Stimulated activated CD8-positive, alpha-beta memory T cell treated with anti-CD3 and anti-CD28 coated beads, Interleukin-4, amount 100 ng/mL, for 4 hours (primary cell): ENCODE measurements at places on chromosomes 12 and 14.
A peak's percentile ranks its signal among the peaks of the same experiment; 100 is the strongest.

DNA sequence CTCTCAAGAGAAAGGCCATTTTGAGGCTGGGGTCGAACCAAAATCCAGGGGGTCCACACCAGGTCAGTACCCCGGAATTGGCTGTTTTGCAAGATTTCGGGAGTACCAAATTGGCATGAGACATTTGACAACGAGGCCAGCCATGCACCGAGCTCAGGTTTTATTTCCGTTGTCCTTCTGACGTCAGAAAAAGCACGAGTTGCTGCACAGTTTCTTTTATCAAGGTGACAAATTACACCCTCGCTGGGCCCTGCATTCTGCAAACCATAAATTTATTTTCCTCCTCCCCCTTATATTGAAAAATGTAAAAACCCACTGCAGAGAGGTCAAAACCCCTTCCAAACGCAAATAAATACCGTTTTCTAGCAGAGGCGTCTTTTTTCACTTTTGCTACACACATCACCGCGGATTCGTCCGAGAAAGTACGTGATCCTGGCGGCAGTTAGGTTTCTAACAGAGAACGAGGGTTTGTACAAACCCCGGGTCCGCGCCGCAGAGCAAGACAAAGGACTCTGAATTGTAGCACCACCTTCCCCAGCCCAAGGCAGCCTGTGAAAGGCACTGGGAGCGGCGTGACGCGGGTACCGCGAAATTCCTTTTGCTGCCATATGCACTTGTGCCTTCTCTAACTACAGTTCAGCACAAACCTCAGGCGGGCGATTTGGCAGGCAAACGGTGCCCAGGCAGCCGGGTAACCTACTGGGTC lies 1.8 kb downstream of the SLC38A1 start:
- DNase-seq: peak; percentile 35

DNA sequence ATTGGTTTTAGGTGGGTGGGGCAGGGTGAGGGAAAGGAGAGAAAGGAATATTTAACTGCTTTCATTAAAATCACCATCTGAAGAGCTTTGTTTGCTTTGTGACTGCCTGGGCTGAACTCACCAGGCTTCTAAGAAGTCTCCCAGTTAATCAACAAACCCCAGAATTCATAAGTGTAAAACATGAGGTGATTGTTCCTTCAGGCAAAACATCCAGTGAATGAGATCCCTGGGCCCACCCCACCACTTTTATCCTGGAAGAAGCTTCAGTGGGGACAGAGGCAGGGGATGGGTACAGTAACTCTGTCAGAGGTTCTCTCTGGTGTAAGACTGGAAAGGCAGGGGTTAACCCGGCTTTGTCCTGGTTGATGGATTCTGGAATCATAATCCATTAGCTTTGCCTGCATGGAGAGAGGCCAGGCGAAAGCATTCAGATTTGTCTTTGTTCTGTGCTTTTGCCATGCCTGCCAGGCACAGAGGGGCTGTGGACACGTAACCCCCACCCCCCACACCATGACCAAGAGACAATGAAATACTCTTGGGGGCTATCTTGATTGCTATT lies 16.7 kb downstream of the PDE1B start:
- DNase-seq: no peak

DNA sequence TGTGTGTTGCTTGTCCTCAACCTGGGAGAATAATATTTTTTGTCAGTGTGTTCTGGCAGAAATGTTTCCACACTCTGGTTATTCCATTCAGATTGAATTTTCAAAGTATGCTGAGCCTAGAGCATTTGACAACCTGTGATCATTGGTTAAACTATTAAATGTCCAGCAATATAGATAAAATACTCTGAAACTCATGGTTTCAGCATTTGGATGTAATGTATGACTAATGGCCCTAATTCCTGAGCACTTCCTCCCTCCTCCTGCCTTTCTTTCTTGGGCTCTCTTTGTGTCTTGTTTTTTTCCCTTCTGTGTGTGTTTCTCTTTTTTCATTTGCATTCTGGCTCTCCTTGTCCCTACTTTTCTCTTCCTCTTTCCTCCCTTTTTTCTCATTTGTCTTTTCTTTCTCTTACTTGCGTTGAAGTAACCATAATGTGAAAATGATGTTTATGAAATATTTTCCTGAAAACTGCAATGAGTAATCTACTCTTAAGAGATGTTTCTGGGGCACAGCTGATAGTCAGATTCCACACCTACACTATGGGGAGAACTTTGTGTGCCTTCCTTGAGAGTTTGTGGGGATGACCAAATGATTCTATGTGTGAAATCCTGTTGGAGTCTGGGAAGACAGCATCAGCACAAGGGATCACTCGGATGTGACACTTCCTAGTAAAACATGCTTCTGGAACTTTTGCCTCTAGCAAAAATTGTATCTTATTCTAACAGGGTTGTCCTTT lies 74.6 kb downstream of the FRMD6 start:
- no peak for DNase-seq

DNA sequence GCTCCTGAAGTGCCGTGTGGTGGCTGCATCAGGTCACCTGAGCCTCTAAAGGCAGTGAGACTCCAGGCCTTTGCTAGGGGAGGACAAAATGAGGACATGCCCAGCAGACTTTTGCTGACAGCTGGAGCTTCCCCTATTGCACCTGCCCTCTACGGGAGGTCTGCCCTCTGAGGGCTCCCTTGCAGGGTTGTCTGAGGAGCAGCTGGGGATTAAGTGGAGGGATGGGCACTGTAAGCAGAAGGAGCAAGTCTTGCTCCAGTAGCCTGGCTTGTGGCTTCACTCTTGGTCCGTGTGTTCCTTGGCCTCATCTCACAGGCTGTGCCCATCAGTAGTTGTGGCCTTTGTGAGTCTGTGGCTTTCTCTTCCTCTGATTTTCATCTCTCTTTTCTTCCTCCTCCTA lies 66.9 kb upstream of the NRXN3 start:
- no peak for DNase-seq

DNA sequence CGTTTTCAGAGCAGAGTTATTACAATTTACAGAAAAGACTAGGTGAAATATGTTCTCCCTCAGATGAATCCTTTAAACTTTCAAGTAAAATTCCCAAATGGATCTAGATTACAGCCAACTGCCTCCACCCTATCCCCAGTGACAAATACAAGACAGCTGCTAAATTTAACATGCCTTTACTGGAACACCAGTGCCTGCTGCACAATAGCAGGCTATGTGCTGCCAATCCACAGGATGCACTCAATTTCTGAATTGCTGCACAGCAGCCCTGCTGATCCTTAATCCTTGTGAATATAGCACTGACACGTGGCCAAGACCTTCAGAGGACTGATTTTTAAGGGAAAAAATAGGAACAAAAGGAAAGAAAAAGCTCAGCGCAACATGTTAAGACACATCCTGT lies 128.9 kb downstream of the CCER1 start:
- DNase-seq: no peak

GRCh38 chr12:84016956-84017355 lies 895.6 kb downstream of the SLC6A15 start:
- no peak for DNase-seq

DNA sequence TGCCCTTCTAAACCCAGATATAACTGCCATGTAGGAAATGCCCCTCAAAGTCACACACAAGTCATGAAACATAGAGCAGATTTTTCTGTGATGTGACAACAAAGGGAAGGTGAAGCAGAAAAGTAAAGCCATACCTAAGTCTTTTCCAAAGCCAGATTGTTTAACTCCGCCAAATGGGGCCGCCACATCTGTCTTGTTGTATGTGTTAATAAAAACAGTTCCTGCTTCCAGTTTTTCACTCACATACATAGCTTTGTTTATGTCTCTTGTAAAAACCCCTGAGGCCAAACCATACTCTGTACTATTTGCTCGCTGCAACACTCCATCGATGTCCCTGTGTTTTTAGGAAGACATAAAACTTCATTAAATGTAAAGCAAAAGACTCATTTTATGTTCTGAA lies 40.3 kb downstream of the NOPCHAP1 start:
- DNase-seq: no peak

- DNase-seq: no peak
Observed at GRCh38 chr12:44294649-44295048, 458.8 kb downstream of the TMEM117 start.

GRCh38 chr14:26993556-26993955 lies 395.7 kb upstream of the NOVA1 start:
- no peak for DNase-seq

- DNase-seq: no peak
Observed at GRCh38 chr12:79737875-79738718, 47.3 kb upstream of the PAWR start.

DNA sequence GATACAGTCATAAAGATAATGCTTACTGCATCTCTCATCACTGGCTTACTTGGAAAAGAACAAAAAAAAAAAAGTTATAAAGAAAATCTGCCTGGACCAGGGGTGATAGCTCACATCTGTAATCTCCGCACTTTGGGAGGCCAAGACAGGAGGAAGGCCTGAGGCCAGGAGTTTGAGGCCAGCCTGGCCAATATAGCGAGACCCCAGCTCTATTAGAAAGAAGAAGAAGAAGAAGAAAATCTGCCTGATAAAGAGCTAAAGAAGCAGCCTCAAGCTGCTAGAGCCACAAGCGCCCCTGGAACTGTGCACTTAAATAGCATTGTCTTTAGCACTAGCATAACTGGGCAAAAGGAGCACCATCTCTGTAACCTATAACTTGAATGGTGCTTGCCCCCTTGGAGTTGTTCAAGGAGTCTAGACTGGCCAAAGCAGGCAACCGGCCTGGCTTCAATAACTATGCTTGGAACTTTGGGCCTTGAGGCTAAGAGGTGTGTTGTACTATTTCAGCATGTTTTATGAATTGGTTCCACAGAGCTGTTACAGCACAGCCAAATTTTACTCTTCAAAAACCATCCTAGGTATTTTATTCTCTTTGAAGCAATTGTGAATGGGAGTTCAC lies 53.2 kb downstream of the SINHCAF start:
- no peak for DNase-seq

DNA sequence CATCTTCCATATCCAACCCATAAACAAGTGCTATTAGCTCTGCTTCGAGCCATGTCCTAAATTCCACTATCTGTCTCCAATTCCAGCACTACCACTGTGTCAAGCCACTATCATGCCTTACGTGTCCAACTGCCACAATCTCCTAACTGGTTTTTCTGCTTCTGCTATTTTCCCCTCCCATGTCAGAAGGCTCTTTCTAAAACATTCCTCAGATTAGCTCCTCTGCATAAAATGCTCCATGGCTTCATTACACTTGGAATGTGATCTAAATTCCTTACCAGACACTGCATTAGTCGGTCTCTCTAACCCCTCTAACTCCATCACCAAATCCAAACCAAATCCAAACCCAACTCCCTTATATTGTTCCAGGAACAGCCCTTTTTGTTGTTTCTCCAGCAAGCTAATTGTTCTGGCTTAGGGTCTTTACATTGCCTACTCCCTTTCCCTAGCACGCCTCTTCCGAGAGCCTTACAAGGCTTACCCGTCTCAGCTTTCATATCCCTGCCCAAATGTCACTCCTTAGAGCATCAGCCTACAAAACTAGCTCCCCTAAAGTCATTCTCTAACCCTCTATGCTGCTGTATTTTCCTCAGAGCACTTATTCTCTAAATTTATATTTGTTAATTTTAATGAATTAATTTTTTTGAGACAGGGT lies 139.7 kb downstream of the HELB start:
- DNase-seq: no peak

DNA sequence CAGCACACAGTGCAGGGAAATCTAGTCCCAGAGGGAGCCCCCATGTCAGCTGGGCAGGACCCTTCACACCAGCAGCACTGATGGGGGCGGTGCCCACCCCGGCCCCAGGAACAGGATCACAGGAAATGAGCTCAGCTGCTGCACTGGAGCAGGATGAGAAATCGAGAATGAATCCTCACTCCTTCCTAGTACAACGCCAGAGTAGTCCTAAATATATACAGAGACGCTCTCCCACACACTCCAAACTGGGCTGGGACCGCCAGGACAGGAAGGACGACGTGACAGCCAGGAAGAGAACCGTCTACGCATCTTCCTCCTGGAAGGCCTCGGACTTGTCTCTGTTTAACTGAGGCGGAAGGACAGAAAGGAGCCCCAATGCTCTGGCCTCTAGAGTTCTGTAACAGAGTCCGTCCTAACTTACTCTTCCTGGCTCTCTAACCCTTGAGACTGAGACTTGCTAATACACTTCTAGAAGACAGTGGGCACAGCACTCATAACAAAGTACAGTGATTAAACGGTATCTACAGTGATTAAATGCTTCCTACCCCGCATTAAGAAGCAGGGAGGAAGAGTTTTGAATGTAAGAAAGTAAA lies 33.4 kb downstream of the CDC42BPB start:
- no peak for DNase-seq

DNA sequence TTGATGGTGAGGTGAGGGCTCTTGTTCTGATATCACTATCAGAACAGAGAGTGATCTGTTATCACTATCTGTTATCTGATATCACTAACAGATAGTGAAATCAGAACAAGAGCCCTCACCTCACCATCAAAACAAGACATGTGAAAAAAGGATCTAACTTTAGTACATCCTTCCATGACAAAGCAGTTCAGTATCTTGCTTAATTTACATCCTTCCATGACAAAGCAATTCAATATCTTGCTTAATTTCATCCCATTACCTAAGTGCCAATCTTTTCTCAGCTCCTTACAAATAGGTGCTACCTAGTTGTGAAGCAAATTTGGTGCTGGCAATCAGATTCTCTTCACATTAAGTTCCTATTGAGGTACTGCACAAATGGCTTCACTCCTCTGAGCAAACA lies 1865.6 kb upstream of the FLRT2 start:
- DNase-seq: no peak

- DNase-seq: no peak
Observed at GRCh38 chr12:48189331-48190125, 6.1 kb downstream of the CCDC184 start.

- no peak for DNase-seq
Observed at GRCh38 chr12:111741235-111741812, 25.4 kb upstream of the ALDH2 start.

DNA sequence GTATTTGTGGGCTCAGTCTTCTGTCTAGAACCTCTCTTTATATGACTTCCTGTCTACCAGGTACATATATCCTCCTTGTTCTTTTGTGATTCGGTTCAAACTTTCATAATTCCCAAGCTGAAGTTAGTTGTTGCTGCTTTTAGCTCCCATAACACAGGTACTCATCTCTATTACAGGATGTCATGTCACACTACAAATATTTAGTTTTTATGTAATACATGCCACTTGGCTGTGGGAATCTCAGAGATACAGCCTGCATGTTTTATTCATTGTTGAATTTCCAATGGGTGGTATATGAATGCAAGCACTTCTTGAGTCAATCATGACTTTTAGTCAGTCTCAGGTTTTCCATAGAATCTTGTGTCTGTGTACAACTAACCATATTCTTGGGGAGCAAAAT lies 122.7 kb downstream of the SINHCAF start:
- no peak for DNase-seq

- no peak for DNase-seq
Observed at GRCh38 chr12:52515927-52516831, 4.0 kb downstream of the KRT5 start.
